ENCODE measurements at places on chromosomes 2 and 18. TPM values are rescaled to one million over a fixed set of nuclear protein-coding genes. Genes with fewer than 3 reads are reported as not detected.

The HAAO gene
- not detected for total RNA-seq

The CNRIP1 gene
- total RNA-seq = not detected

The MTCL1 gene
- 0.19 TPM for total RNA-seq

The LRRC30 gene
- total RNA-seq = not detected

The SERPINB13 gene
- not detected for total RNA-seq

The SLC30A3 gene
- not detected for total RNA-seq

The IL1R2 gene
- total RNA-seq = not detected

The CNGA3 gene
- total RNA-seq = not detected

The CHRNA1 gene
- 0.44 TPM for total RNA-seq

The ONECUT2 gene
- total RNA-seq = not detected

The EMILIN2 gene
- total RNA-seq = 1.7 TPM

The TFPI gene
- not detected for total RNA-seq

The SKOR2 gene
- total RNA-seq = not detected

The SEC11C gene
- 38.5 TPM for total RNA-seq

The ADGRF3 gene
- 1.7 TPM for total RNA-seq

The CXCR1 gene
- not detected for total RNA-seq

The ZNF892 gene
- 0.78 TPM for total RNA-seq

The BCL11A gene
- total RNA-seq = 2.6 TPM

The HOXD1 gene
- not detected for total RNA-seq

The SMYD1 gene
- not detected for total RNA-seq

The NTSR2 gene
- not detected for total RNA-seq

The IL36B gene
- not detected for total RNA-seq

The UGT1A6 gene
- total RNA-seq = not detected

The PRR30 gene
- total RNA-seq = not detected

The ELOA2 gene
- not detected for total RNA-seq

The ZNF804A gene
- total RNA-seq = not detected

The FIGN gene
- not detected for total RNA-seq

The INSIG2 gene
- 11.8 TPM for total RNA-seq

The L3MBTL4 gene
- total RNA-seq = 0.41 TPM

The CRIM1 gene
- 5.3 TPM for total RNA-seq

The RAPGEF4 gene
- 1.1 TPM for total RNA-seq

The OTOF gene
- 0.41 TPM for total RNA-seq

Data from CD8-positive, alpha-beta T cell (primary cell).